ENCODE measurements at places on chromosomes 6 and 20.

GRCh38 chr20:18609741-18610140, 21.9 kb downstream of the DTD1 start:
- H3K27ac ChIP-seq, result no peak overlapping the region
- no peaks in the 10 kb centered on the region for H3K27me3 ChIP-seq
- no peak overlapping the region for H3K4me3 ChIP-seq

- H3K27ac ChIP-seq, result no peak overlapping the region
- H3K4me3 ChIP-seq, result no peak overlapping the region
- no peaks in the 10 kb centered on the region for H3K36me3 ChIP-seq
- H3K27me3 ChIP-seq, result no peaks in the 10 kb centered on the region
These were observed 210.0 kb upstream of the PRDM1 start for GRCh38 chr6:105875974-105876640.

DNA sequence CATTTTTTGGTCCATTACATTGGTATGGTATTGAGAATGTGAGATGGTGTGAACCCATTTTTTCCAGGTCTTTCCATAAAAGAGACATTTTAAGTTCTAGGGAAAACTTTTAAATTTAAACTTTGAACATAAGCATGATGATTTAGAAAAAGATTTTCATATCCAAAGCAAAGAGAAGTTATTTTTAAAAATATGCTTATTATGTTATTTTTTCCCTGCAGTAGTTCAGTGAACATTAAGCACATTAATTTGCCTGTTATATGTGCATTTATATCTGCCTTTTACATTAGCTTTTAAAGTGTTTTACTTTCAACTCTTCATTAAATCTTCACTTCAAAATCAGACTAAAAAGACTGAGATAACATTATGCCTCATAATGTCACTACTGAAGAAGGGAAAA, 116.7 kb downstream of the AHI1 start:
- no peak overlapping the region for H3K4me3 ChIP-seq
- H3K27ac ChIP-seq, result no peak overlapping the region
- no peak for DNase-seq
- H3K4me1 ChIP-seq, result no peaks in the 10 kb centered on the region
- H3K36me3 ChIP-seq, result no peaks in the 10 kb centered on the region

- no peak overlapping the region for H3K27ac ChIP-seq
- H3K4me3 ChIP-seq, result no peak overlapping the region
- H3K4me1 ChIP-seq, result no peaks in the 10 kb centered on the region
These were observed 291.8 kb downstream of the LRFN2 start for GRCh38 chr6:40295251-40295950.

GRCh38 chr20:4329232-4329631, 313.9 kb upstream of the RNF24 start:
- no peaks in the 10 kb centered on the region for H3K27me3 ChIP-seq
- H3K36me3 ChIP-seq, result no peaks in the 10 kb centered on the region
- no peak overlapping the region for H3K4me3 ChIP-seq
- no peaks in the 10 kb centered on the region for H3K4me1 ChIP-seq

- no peak overlapping the region for H3K4me3 ChIP-seq
- H3K36me3 ChIP-seq, result no peaks in the 10 kb centered on the region
- no peaks in the 10 kb centered on the region for H3K4me1 ChIP-seq
- no peak overlapping the region for H3K27ac ChIP-seq
- peaks cover 3% of the 10 kb centered on the region for H3K27me3 ChIP-seq
These were observed 38.9 kb upstream of the KCNB1 start for GRCh38 chr20:49521356-49521755.

DNA sequence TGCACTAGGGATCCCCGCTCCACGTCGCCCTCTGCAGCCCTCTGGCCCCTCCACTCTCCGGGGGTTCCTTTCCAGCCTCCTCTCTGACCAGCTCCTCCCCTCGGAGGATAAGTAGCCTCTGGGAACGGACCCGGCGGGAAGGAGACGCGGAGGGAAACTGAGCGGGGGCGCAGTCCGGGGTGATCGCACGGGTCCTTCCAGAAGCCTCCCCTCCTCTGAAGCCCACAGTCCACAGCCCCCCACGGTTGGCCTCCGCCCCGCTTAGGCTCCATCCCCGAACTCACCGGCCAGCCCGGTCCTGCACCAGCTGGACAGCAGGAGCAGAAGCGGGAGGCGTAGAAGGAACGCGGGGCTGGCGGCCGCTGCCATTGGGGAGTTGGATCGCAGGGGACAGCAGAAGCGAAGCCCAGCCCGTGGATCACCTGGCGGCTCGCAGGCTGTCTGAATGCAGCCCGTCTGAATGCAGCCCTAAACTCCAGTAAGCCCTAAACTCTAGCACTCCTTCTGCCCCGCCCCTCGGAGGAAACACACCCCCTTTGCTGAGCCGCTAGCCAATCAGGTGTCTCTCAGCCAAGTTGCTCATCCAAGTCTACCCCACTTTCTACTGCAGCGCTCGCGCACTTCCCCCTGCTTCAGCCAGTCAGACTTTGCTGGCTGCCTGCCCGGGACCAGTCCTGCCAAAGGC, at the start of gene RAET1G:
TSS of gene RAET1G (minus strand) at position 480 of the 685 bp plus-strand sequence. CDS start at position 369, 111 bp downstream.
- peak within 1 kb of the TSS; percentile 81 for H3K4me3 ChIP-seq
- no peaks in the 10 kb centered on the region for H3K36me3 ChIP-seq
- peak; percentile 78 for DNase-seq
- H3K4me1 ChIP-seq, result peaks cover 20% of the 10 kb centered on the region
- peaks cover 47% of the 10 kb centered on the region for H3K27me3 ChIP-seq
- H3K27ac ChIP-seq, result no peak within 1 kb of the TSS

GRCh38 chr6:108102965-108103364, 28.4 kb upstream of the OSTM1 start:
- no peaks in the 10 kb centered on the region for H3K36me3 ChIP-seq
- no peaks in the 10 kb centered on the region for H3K4me1 ChIP-seq
- H3K4me3 ChIP-seq, result no peak overlapping the region

GRCh38 chr20:57438552-57438951, 47.4 kb downstream of the RBM38 start:
- no peaks in the 10 kb centered on the region for H3K36me3 ChIP-seq
- peaks cover 28% of the 10 kb centered on the region for H3K4me1 ChIP-seq
- no peak overlapping the region for H3K4me3 ChIP-seq
- H3K27me3 ChIP-seq, result no peaks in the 10 kb centered on the region
- no peak overlapping the region for H3K27ac ChIP-seq

DNA sequence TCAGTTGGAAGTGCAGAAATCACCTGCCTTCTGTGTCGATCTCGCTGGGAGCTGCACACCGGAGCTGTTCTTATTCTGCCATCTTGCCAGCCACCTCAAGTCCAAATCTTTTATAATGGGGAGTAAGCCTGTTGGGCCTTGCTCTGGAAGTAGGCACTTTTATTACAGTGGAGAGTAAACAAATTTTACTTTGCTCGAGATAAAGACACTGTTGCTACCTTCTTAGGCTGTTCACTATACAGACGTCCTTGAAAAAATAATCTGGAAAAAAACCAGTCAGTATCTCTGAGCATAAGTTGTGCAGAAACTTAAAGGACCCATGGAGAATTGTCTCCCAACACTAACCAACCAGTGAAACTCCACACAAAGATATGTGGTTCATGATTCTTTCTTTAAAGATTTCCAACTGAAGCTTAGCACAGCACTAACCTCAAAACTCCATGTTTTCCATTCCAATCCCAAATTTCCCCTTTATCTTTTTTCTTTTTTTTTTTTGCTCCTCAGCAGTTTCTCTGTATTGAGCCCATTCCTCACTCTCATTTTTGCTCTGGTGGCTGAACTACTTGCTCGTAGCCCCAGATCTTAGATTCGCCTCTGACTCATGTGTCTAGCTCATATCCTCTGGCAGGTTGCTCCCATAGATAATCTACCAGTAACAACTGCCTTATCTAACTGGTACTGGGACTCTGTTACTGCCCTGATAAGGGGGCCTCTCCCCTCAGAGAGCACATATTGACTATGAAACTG, 34.3 kb upstream of the COL9A1 start:
- H3K36me3 ChIP-seq, result no peaks in the 10 kb centered on the region
- peak overlapping the region; percentile 65 for H3K27ac ChIP-seq
- no peaks in the 10 kb centered on the region for H3K4me1 ChIP-seq
- no peak for DNase-seq

- no peaks in the 10 kb centered on the region for H3K27me3 ChIP-seq
- H3K27ac ChIP-seq, result no peak overlapping the region
- DNase-seq, result no peak
- no peaks in the 10 kb centered on the region for H3K4me1 ChIP-seq
- H3K4me3 ChIP-seq, result no peak overlapping the region
- H3K36me3 ChIP-seq, result no peaks in the 10 kb centered on the region
These were observed 424.5 kb downstream of the GRIK2 start for GRCh38 chr6:101818051-101818450.

DNA sequence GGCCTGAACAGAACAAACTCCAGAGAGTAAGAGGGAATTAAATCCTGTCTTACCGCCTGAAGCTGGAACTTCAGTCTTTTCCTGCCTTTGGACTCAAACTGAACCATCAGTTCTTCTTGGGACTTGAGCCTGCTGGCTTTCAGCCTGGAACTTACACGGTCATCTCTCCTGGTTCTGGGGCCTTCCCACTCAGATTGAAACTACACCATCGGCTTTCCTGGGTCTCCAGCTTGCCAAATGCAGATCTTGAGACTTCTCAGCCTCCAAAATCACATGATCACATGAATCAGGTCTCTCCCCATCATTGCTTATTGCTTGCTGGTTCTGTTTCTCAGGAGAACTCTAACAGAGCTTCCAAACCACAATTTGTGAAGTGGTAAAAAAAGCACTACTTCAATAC, 276.3 kb downstream of the KIF16B start:
- no peaks in the 10 kb centered on the region for H3K4me1 ChIP-seq
- no peak overlapping the region for H3K27ac ChIP-seq
- no peak overlapping the region for H3K4me3 ChIP-seq

GRCh38 chr6:46832816-46833215, 39.6 kb downstream of the MEP1A start:
- DNase-seq, result no peak
- no peak overlapping the region for H3K27ac ChIP-seq
- H3K4me3 ChIP-seq, result no peak overlapping the region
- H3K27me3 ChIP-seq, result no peaks in the 10 kb centered on the region

- H3K4me1 ChIP-seq, result no peaks in the 10 kb centered on the region
- no peak overlapping the region for H3K27ac ChIP-seq
- no peak for DNase-seq
- H3K36me3 ChIP-seq, result no peaks in the 10 kb centered on the region
- no peak overlapping the region for H3K4me3 ChIP-seq
These were observed 9.8 kb downstream of the RIMS4 start for GRCh38 chr20:44800391-44801046.

- H3K27ac ChIP-seq, result no peak overlapping the region
- no peaks in the 10 kb centered on the region for H3K27me3 ChIP-seq
- H3K4me1 ChIP-seq, result peaks cover 24% of the 10 kb centered on the region
- no peak for DNase-seq
- peak overlapping the region; percentile 9 for H3K4me3 ChIP-seq
These were observed 83.8 kb downstream of the IRF4 start for GRCh38 chr6:475314-475713.

- no peak overlapping the region for H3K27ac ChIP-seq
- H3K27me3 ChIP-seq, result no peaks in the 10 kb centered on the region
- DNase-seq, result no peak
- no peak overlapping the region for H3K4me3 ChIP-seq
- H3K4me1 ChIP-seq, result no peaks in the 10 kb centered on the region
These were observed 579.5 kb downstream of the TFAP2B start for GRCh38 chr6:51398064-51398705.

DNA sequence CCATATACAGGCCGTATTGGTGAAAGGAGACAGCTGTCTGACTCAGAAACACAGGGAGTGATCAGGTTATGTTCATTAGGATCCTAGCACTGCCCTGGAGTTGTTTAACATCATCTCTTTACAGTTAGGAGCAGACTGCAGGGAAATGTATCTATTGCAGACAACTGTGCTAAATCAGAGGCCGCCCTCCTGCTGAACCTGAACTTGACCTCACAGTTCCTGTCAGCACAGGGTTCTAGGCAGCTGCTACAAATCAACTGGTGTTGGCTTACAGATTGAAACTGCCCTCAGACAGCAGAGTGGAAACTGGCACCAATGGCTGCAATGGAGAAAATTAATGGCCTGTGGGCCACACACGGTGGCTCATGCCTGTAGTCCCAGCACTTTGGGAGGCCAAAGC, 3.7 kb upstream of the RPP40 start:
- no peak for DNase-seq
- H3K4me3 ChIP-seq, result no peak overlapping the region
- H3K27ac ChIP-seq, result no peak overlapping the region
- H3K4me1 ChIP-seq, result peaks cover 9% of the 10 kb centered on the region
- no peaks in the 10 kb centered on the region for H3K36me3 ChIP-seq
- H3K27me3 ChIP-seq, result no peaks in the 10 kb centered on the region

DNA sequence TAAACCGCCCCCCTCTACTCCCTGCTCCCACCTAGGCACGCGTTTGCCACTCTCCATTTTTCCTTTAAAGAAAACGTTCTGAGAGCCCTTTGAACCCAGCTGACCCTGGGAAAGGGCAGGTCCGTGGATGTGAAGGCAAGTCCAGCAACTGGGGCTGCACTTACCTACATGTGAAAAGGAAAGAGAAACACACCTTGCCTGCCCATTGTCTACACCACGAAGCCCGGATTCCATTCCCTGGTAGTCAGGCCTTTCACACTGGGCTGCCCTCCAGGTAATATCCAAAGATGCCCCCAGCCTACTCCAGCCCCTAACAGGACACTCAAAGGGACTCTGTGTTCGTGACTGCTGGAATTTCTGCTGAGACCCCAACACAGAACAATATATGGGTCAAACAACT, 94.4 kb downstream of the CD83 start:
- H3K36me3 ChIP-seq, result no peaks in the 10 kb centered on the region
- peak overlapping the region; percentile 79 for H3K4me3 ChIP-seq
- H3K27me3 ChIP-seq, result no peaks in the 10 kb centered on the region
- H3K4me1 ChIP-seq, result peaks cover 11% of the 10 kb centered on the region
- no peak for DNase-seq
- H3K27ac ChIP-seq, result no peak overlapping the region

- no peaks in the 10 kb centered on the region for H3K36me3 ChIP-seq
- no peak for DNase-seq
- no peaks in the 10 kb centered on the region for H3K27me3 ChIP-seq
- H3K4me3 ChIP-seq, result no peak overlapping the region
These were observed 1494.8 kb upstream of the DEFB115 start for GRCh38 chr20:29762620-29763019.

GRCh38 chr6:108697561-108698161, 136.9 kb downstream of the FOXO3 start:
- no peaks in the 10 kb centered on the region for H3K27me3 ChIP-seq
- no peak overlapping the region for H3K27ac ChIP-seq
- no peak overlapping the region for H3K4me3 ChIP-seq
- no peak for DNase-seq

DNA sequence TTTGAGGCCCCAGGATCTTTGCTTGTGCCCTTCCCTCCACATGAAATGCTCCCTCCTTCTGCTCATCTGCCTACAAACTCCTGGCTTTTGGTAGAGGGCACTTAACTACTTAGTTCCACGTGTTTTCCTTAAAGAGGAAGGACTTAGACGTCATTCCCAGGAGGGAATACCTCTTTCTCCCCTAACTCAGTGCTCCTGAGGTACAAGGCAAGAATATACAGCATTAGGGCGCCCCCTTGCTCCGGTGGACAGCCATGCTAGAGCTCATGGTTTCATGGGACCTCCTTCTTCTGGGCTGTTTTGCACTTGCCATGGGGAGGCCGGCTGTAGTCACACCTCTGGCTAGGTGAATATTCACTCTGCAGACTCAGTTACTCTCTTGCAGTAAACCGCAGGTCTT, 93.8 kb upstream of the LY86 start:
- H3K27ac ChIP-seq, result no peak overlapping the region
- no peak overlapping the region for H3K4me3 ChIP-seq
- H3K27me3 ChIP-seq, result no peaks in the 10 kb centered on the region
- no peaks in the 10 kb centered on the region for H3K4me1 ChIP-seq
- no peaks in the 10 kb centered on the region for H3K36me3 ChIP-seq
- no peak for DNase-seq

GRCh38 chr6:5205035-5205507, 55.7 kb downstream of the LYRM4 start:
- no peaks in the 10 kb centered on the region for H3K36me3 ChIP-seq
- no peaks in the 10 kb centered on the region for H3K27me3 ChIP-seq
- no peak overlapping the region for H3K4me3 ChIP-seq
- H3K4me1 ChIP-seq, result no peaks in the 10 kb centered on the region
- no peak for DNase-seq
